ENCODE measurements at places on chromosomes 6 and 20. TPM values are rescaled to one million over a fixed set of nuclear protein-coding genes. Genes with fewer than 3 reads are reported as not detected.

Gene SLC22A16
- 0.53 TPM for polyA plus RNA-seq

Gene STMND1
- polyA plus RNA-seq, result 4.0 TPM

Gene SLC35D3
- polyA plus RNA-seq, result 6.1 TPM

Gene SIRPD
- polyA plus RNA-seq, result not detected

Gene JPH2
- 0.58 TPM for polyA plus RNA-seq

Gene LINC00237
- 1.3 TPM for polyA plus RNA-seq

Gene KIAA0408
- 24.9 TPM for polyA plus RNA-seq

Gene NKAIN4
- polyA plus RNA-seq, result 17.7 TPM

Gene OPRL1
- 10.8 TPM for polyA plus RNA-seq

Gene CTAGE9
- not detected for polyA plus RNA-seq

Gene ATP9A
- polyA plus RNA-seq, result 71.9 TPM

Measured in brain (organoid and tissue), 16 donors.